Osteocyte (in vitro differentiated cells): ENCODE measurements at places on chromosomes 2 and 18.

GRCh38 chr2:203759690-203760365 is 53.4 kb downstream of the CD28 start:
- DNase-seq = no peak

DNA sequence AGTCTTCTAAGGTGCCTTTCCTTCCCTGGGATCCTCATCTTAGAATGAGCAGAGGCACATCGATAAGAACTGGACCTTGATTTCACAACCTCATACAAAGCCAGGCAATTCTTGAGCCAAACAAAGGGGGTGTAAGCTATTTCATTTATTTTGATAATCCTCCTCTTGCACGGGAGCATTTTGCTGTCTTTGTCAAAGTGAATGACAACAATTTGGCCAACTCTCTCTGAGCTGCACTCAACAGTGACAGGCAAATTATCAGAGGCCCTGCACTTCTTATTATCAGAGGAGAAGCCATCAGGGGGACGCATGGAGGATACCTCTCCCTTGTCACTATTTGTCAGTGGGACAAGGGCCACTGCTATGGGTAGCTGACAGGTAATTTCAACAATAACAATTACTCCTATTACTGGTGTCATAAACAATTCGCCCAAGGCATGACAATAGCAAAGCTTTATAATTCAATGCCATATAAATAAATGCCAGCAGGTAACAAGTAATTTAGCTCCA is 260.4 kb downstream of the MEIS1 start:
- DNase-seq = no peak

GRCh38 chr2:231007286-231008098 is 11.6 kb downstream of the SPATA3 start:
- DNase-seq = no peak

- no peak for DNase-seq
Observed at GRCh38 chr2:196987649-196988364, 61.3 kb upstream of the PGAP1 start.

- DNase-seq = no peak
Observed at GRCh38 chr2:47129191-47129706, 25.9 kb downstream of the STPG4 start.

- no peak for DNase-seq
Observed at GRCh38 chr2:141946016-141946415, 184.8 kb downstream of the LRP1B start.

DNA sequence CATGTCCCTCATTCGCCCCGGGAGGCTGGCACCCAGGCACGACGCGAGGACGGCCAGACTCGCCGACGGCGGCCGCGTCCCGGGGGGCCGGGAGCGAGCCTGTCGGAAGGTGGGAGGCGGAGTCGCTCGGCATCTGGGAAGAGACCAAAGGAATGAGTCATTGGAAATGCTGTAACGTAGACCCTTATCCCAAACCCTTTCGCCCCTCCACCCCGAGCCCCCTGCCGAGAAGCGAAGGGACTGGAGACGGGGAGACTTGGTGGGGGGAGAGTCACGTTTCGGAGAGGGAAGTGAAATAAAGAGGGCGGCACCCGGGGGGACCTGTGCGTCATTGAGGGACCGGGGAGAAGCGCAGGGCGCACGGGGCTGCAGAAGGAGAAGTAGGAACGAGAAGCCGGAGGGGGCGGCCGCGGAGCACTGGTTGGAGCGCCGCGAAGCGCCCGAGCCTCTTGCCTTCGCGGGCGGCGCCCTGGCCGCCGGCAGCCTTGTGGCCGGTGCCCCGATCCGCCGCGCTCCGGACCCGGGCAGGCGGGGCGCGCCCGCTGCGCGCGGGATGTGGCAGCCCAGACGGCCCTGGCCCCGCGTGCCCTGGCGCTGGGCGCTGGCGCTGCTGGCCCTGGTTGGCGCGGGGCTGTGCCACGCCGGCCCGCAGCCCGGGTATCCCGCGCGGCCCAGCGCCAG is at the start of gene EMILIN2:
Gene EMILIN2, plus strand, starts transcription at position 371 of the 681 bp plus-strand sequence. Its CDS starts 183 bp downstream, at position 554.
- no peak for DNase-seq

- no peak for DNase-seq
Observed at GRCh38 chr2:217614498-217614897, 388.3 kb downstream of the TNS1 start.

DNA sequence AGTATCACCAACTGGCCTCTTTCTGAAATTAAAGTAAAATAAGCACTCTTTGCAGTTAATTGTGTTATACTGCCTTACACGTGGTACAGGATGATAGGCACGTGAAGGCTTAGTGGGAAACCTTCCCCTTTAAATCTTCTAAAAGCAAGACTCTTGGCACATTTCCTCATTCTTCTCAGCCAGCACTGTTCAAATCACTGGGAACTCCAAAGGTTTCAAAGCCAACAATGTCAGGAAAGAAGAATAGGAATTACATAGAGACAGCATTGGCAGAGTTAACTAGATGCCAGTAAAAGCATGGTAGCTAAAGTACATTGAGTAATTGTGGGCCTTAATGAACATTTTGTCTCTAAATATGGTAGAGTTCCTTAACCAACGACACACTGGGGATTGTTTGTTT is 96.4 kb downstream of the DTNA start:
- DNase-seq = no peak

DNA sequence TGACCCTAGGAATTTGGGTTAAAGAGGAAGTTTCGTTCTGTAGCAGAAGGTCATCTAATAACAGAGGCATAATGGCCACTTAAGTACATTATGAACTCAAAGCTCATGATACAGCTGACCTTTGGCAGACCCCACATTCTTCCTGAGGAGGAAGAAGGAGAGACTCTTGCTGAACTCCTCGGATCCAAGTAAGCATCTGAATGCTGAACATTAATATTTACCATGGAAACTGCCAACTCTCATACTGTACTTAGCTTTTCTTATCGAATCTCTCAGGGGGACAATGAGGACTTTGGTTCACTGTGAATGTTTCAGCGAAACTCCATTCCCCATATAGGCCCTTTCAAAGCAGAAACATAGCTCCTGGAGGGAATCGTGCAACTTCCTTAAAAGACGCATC is 781.4 kb upstream of the GYPC start:
- no peak for DNase-seq
